ENCODE measurements at places on chromosomes 11 and 22.

DNA sequence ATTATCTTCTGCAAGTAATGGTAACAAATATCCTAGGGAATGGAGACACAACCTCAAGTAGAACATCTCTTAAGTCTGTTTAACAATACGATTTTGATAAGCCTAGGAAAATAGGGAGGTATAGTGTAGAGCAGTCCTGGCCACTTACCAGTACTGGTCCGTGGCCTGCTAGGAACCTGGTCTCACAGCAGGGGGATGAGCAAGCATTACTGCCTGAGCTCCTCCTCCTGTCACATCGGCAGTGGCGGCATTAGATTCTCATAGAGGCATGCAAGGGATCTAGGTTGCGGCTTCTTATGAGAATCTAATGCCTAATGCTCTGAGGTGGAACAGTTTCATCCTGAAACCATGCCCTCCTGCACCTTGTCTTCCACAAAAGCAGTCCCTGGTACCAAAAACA is 4.4 kb downstream of the OR51V1 start:
- no peak for DNase-seq

DNA sequence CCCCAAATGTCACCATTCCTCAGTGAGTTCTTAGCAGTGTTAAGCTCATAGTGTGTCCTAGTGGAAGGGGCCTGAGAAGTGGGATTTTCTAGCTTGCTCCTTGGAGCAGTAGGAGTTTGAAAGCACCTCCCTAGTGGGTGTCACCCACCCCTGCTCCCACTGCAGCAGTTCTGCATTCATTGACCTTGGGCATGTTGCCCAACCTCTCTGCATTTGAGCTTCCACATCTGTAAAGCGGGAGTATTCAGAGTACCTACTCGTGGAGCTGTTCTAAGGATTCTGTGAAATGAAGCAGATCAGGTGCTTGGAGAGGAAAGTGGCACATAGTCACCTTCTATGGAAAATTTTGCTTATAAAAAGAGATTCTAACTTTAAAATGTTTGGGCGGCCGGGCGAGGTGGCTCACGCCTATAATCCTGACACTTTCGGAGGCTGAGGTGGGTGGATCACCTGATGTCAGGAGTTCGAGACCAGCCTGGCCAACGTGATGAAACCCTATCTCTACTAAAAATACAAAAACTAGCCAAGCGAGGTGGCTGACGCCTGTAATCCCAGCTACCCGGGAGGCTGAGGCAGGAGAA is 16.9 kb downstream of the LMO2 start:
- DNase-seq, result no peak

DNA sequence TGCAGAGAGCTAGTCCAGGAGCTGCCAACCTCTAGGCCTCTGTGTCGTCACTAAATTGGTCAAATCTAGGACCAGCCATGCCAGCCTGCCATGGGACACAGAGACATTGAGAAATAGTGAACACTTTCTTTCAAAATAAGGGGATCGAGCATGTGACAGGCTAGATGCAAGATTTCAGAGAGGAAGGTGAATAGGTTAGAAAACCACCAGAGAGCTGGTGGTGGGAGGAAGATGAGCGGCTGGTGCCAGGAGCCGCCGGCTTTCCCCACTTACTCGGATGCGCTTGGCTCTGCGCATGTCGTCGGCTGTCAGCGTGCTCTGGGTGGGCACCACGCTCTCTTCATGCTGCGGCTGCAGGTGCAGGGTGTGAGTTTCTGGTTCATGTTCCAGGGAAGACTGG is 35.4 kb upstream of the NFRKB start:
- DNase-seq, result no peak

DNA sequence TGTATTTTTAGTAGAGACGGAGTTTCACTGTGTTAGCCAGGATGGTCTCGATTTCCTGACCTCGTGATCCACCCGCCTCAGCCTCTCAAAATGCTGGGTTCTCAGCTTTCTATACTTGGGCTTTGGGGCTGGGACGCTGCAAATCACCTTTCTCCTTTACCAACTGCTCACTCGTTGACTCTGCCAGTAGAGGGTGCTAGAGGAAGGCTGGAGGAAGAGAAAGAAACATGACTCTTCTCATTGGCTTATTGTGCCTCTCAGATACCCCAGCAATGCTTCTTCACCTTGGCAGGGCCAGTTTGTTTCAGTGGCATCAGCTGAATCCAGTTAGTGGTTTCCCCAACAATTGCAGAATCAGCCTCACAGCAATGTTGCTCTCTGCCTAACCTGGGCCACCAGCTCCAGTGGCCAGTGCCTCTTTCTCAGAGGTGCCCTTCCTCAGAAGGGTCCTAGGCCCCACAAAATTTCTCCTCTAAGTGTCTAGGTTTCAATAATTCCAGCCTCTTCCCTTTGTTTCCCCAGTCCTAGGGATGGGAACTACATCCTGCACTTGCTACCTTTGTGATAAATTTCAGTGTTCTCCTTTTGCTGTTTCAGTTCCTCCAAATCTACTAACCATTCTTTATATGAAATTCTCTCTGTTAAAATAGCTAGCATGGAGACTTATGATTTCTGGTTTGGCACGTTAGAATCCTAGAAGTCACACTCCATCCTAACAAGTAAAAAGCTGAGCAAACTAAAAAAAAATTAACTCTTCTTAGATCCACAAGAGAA is 71.5 kb upstream of the VSTM5 start:
- no peak for DNase-seq

DNA sequence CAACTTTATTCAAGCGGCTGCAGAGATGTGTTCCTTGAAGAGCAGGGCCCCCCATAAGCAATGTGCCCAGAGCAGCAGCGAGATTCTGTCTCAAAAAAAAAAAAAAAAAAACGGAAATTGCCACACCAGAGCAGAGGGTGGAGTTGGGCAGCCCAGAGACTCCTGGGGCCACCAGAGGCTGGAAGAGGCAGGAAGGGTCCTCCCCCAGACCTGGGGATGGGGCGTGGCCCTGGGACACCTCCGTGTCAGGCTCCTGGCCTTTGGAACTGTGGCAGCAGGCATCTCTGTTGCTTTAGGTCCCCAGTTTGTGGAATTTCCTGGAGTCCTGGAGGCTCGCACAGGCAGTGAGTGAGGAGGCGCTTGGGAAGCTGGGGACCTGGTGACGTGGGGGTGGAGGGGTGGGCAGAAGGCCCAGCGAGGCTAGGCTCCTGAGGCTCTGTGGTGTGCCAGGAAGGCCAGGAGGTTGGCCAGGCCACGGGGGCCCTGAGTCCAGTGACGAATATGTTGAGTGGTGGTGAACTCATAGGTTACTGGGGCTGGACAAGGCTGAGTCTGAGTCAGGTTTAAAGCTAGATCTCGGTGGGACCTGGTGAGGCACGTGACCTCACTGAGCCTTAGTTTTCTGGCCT is 735.6 kb downstream of the BRD1 start:
- no peak for DNase-seq

GRCh38 chr11:78733031-78733430 is 158.4 kb upstream of the NARS2 start:
- no peak for DNase-seq

DNA sequence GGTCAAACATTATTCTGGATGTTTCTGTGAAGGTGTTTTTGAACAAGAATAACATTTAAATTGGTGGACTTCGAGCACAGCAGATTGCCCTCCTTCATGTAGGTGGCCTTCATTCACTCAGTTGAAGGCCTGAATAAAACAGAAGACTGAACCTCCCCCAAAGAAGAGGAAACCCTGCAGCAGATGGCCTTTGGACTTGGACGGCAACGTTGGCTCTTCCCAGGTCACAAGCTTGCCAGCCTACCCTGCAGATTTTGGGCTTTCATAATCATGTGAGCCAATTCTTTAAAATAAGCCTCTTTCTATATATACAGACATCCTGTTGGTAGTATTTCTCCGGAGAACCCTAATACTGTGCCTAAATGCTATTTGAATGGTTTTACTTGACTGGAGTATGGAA is 432.2 kb upstream of the NARS2 start:
- no peak for DNase-seq

DNA sequence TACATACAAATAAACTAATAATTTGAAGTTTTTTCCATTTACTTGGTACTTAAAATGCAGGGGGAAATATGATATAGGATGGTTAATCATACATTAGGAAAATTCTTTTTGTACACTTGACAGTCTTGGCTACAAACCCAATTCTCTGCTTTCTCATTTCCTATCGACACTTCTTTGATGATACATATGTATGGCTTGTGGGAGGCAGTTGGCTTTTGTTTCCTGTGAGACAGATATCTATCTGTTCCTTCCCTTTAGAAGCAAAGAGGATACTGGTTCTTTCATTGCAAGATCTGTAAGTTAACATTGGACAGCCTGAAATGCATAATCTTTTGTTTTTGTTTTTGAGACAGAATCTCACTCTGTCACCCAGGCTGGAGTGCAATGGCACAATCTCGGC is 47.9 kb upstream of the ADORA2A start:
- DNase-seq, result no peak

DNA sequence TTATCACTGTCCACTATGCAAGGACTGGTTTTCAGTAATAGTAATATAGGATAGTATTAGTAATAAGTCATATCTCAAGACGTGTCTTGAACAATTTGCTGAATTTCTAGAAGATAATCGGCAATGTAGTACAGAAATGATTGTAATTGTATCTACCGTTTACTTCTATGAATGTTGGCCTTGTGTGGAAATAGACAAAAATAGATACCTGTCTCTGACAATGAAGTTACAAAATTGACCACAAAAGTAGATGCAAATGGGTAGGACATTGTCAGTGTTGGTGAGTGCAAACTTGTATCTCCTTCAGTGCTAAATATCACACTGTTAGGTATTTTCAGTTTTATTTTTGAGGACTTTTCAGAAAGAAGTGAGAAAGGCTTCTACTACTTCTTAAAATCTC is 43.1 kb downstream of the SVIP start:
- no peak for DNase-seq

GRCh38 chr11:119384332-119384731 is 2.8 kb upstream of the USP2 start:
- no peak for DNase-seq

DNA sequence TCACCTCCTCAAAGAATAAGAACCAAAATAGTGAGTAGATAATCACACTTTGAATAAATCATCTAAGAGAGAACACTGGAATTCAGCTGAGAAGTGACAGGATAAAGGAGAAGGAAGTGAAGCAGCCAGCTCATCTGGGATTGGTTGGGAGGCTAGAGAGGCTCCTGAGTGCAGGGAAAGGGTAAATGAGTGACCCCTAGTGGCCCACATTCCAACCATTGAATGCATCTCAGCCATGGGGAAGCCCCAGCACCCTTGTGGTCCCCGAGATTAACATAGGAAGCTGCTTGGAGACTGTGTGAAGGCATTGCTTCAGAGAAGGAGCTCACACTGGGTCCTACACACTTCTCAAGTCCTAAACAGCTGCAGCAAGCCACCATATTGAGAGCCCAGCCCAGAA is 82.3 kb downstream of the JRKL start:
- DNase-seq, result no peak

DNA sequence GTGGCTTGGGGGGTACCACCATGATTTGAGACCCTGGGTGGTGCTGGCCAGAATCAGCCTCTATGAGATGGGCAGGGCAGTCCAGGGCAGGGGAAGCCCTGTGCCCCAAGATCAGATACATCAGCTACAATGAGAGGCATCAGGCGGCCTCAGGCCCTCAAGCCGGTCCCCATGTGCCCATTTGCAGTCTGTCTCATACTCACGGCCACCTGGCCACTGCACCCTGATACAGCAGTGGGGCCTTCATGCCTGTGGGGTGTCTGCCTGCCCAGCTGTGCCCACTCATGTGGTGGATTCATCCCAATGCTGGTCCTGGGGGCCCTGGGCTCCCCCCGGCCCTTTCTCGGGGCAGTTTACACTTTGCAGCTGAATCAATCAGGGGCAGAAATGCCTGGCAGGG is 42.4 kb upstream of the KCNQ1OT1 start:
- DNase-seq, result no peak

- DNase-seq, result no peak
Measured at GRCh38 chr11:121534131-121535093, 81.6 kb upstream of the SORL1-AS1 start.

GRCh38 chr11:25441421-25441820 is 890.5 kb upstream of the ANO3 start:
- DNase-seq, result no peak

- no peak for DNase-seq
Measured at GRCh38 chr11:38582756-38583155, 1984.7 kb upstream of the RAG2 start.

GRCh38 chr22:48832592-48832991 is 995.1 kb downstream of the BRD1 start:
- DNase-seq, result no peak

- no peak for DNase-seq
Measured at GRCh38 chr11:35157814-35158700, 19.1 kb downstream of the CD44 start.

- DNase-seq, result no peak
Measured at GRCh38 chr11:103494491-103494890, 385.3 kb downstream of the DYNC2H1 start.

DNA sequence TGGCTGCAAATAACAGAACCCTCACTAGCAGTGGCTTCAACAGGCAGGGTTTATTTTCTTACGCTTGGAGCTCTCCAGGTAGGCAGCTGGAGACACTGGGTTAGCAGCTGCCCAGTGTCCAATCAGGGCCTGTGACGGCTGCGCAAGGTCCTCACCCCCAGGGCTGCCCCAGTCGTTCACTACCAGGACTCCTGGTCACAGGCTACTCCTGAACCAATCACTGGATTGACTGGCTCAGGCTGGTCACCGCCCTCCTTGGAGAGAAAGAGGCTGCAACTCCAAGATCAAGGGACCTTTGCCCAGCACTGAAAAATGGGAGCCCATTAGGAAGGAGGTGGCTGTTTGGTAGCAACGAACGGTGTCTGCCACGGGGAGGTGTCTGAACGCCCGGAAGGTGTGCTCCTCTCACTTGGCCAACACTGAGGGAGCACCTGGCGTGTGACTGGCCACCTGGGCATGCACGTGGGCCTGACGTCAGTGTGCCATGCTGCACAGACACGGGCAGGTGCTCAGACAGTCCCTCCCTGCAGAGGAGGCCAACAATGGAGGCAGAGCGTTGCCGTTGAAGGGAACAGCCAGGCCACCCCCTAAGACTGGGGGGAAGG is 5.1 kb downstream of the ARSA start:
- no peak for DNase-seq

All from activated T-helper 1 cell treated with anti-CD3 and anti-CD28 coated beads, Interleukin-2, amount 50 U/mL, for 16 hours (primary cell).